CD4-positive, alpha-beta T cell treated with Interleukin-17A for 4 hours (primary cell): ENCODE measurements at places on chromosomes 2 and 18.

DNA sequence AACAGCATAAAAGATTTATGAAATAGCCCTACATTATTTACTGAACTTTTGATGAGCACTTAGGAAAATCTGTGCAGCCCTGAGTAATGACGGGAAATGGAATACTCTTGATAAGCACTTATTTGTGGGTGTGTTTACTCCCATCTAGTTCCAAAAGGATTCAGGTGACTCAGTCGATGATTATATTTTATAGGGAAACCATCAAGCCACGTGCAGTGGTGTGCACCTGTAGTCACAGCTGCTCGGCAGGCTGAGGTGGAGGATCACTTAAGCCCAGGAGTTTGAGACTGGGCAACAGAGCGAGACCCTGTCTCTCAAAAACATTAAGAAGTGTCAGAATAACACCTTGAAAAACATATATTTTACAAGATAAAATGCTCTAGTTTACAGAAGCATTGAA, 91.9 kb downstream of the CABYR start:
- no peak for DNase-seq

- no peak for DNase-seq
These were observed 19.6 kb downstream of the HNRNPA3 start for GRCh38 chr2:177232098-177232704.

GRCh38 chr2:102768253-102768652, 6.4 kb downstream of the TMEM182 start:
- DNase-seq = no peak

- DNase-seq = no peak
These were observed 218.3 kb downstream of the PTGR3 start for GRCh38 chr18:74990563-74991081.

DNA sequence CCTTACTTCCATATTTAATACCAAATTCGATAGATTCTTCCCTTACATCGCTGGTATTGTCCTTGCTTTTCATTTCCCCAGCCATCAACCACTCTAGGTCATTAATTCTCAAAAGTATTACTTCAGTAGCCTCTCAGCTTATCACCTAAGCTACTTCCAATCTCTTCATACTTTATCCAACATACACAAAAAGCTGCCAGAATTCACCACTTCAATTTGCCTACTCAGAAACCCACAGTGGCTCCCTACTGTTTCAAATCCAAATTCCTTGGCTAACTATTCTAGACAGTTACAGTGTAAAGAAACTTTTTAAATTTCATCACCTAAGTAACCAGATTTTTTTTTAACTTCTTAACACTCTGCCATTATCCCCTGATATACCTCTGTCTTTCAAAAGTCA, 4.7 kb downstream of the SLC25A12 start:
- no peak for DNase-seq

- DNase-seq = no peak
These were observed 285.1 kb downstream of the MBD5 start for GRCh38 chr2:148306027-148306426.

GRCh38 chr18:50961974-50962373, 5.9 kb upstream of the ELAC1 start:
- DNase-seq = no peak

- no peak for DNase-seq
These were observed 71.2 kb downstream of the CERKL start for GRCh38 chr2:181585732-181586131.

DNA sequence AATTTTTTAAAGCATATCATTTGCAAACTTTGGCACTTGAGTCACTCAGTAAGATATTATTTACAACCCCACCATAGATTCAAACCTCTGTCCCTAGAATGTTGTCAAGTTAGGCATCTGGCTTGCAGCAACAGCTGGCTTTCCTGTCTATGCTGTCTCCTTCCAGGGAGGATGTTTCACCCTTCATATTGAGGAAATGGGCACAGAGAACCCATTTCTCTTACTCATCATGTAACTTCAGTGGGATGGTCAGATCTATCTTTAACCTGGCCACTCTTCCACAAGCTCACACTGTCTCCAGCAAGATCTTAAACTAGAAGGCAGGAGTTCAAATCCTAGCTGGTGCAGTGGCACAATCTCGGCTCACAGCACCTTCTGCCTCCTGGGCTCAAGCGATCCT, 15.8 kb downstream of the LCT start:
- no peak for DNase-seq

GRCh38 chr18:76518123-76518859, 23.2 kb upstream of the ZNF516 start:
- peak; percentile 18 for DNase-seq

DNA sequence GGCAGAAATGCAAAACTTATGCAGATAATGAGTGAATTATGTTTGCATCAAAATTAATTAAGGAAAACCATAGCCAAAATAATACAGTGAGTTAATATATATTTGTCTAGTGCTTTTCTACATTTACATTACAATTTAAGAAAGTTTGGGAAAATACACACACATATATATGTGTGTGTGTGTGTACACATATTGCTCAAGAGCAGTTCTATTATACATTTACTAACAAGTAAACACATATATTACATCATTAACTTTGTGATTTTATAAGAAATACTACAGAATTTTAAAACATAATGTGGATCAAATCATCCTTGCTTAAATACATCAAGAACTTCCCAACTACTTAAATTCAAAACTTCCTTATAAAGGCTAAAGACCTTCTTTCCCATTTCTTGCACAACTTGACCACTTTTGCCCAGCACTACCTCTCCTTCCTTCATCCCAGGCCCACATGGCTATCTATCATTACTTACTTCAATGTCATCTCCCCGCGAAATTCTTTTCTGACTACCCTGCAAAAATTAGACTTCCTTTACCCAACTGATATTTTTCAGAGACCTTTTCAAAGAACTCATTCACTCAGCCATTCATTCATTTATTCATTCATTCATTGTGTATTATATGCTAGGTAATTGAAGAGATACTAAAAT, 68.4 kb downstream of the COL5A2 start:
- DNase-seq = no peak

- no peak for DNase-seq
These were observed 213.3 kb upstream of the CTAGE1 start for GRCh38 chr18:22630980-22631379.

DNA sequence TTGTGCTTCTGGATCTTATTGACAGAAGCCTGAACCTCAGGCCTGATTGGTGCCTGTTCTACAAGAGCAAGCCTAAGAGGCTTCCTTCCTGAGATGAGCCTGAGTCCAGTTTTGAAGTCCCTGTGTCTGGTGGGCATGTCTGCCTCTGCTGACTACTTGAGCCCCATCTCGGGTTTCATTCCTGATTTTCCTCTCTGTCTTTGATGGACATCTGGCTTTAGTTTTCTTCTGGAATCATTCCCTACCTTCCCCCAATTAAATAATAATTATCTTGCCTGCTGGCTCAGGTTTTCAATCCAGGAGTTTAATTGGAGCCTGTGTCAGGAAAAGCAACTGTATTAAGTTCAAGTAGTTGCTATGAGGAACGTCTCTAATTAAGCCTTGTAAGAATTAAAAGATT, 135.5 kb upstream of the MC4R start:
- DNase-seq = no peak

DNA sequence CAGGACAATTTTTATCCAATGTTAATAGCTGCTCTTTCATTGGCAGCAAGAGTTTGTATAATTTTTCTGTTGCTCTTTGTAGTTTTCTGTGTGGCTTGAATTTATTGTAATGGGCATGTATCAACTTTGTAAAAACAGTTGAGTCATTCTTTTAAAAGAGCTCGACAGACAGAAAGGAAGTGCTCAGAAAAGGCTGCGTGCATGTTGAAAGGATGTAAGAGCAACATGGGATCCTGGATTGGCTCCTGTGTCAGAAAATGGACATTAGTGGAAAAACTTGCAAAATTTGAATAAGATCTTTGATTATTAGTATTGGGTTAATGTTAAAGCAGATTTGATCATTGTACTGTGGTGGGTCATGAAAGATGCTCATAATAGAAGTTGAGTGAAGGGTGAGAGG, 93.3 kb upstream of the CDC42EP3 start:
- no peak for DNase-seq

DNA sequence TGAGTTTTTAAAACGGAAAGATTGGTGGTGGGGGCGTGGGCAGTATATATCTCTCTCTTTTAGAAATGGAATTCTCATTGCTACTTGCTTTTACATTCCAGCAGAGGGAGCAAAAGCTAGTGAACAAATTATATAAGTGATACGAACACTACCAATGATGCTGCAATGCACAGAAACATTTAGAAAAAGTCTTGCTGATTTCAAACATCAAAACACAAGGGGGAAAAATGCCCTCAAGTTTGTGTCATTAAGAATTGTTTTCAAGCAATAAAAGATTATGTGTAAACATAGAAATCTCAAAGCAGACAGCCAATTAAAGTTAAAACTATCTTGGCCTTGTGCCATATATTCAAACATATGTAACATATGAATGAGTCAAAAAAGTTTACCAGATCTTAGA, 296.3 kb upstream of the KCNJ3 start:
- DNase-seq = no peak

DNA sequence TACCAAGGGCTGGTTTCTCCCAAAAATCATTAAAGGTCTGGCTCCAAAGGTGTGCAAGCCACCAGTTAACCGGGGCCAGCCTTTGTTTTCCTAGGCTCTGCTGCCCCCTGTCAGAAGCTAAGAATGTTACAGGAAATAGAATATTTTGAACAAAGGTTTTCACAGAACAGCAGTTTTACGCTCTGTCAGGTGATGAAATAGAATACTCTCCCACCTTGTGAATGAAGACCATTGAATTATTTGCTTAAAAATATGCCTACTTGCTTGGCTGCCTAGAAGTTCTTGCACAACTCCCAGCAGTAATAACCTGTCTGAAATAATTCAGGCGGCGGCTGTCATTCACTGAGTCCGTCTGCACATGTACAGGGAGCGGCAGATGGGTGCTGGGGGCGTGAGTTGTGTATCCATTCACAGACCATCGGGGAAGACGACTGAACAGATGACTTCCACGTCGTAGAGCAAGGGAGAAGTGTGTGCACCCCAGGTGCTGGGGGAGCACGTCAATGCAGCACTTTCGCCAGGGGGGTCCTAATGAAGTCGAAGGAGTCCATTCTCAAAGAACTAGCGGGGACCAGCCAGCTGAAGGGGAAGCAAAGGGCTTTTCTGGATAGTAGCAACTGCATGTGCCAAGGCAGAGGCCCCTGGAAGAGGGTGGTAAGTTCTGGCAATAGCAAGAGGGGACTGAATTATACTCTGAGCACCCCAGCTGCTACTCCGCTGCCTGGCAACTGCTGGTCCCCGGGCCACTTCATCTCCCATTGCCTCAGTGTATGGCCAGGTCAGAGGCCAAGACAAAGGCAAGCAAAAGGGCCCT, 56.1 kb downstream of the SF3B1 start:
- DNase-seq = peak; percentile 75

DNA sequence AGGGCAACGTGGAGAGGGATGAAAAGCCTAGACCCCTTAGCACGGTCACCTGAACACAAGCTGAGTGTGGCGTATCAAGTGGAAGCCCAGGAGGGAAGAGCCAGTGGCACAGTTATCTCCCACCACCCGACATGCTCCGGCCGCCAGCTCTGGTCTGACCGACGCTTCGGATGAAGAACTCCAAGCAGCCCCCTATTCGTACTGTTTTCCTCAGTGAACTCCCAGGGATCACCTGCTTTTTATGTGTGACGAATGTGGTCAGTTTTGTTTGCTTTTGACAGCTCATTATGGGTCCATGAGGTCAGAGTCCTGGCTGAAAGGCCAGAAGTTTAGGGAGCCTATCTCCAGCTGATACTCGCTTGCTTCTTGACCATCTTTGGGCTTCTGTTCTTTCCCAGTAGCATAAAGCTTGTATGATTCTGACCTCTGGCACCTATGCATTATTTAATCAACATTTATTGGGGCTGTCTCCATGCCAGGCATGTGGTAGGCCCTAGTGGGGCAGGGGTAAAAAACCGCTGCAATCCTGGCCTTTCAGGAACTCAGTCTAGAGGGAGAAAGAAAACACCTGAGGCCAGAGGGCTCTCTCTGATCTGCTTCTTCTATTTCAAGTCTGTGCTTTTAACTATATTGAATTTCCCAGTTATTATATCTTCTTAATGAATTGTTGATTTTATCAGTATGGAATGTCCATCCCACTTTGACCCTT, 33.0 kb upstream of the MRPL33 start:
- no peak for DNase-seq

- DNase-seq = no peak
These were observed 778 bp downstream of the MFSD2B start for GRCh38 chr2:24010477-24011249.

DNA sequence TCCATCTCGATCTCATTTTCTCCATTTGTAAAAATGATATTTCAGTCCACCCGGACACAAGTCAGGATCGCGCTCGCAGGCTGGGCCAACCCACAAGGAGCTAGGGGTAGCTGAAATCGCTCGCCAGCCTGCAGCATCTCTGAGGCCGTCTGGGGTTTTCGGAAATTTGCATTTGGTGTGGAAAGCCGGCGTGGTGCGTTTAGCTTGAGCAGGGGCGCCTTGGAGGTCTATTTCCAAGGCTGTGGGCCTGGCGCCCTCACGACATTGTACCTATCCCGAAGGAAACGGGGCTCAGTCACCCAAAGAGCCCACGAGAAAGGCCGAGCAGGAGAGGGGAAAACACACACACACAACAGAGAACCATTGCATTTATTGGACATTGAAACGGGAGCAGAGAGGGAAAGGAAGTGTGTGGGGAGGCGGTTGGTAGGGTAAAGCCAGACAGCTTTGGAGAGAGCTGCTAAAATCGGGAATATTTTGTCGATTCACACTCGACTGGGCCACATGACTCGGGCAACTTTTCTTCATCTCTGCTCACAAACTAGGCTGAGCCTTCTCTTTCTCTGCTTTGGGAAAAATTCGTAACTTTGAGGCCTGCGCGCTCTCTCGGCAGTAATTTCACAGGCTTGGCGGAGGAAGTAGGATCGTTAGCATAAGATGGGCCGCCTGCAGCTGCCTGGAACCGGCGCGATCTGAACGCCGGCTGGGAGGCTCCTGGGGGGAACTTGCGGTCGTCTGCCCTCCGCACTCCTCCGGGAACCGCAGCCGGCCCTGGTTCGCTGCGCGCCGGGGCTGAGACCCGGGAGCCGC, 1.1 kb upstream of the HOXD8 start:
- no peak for DNase-seq

DNA sequence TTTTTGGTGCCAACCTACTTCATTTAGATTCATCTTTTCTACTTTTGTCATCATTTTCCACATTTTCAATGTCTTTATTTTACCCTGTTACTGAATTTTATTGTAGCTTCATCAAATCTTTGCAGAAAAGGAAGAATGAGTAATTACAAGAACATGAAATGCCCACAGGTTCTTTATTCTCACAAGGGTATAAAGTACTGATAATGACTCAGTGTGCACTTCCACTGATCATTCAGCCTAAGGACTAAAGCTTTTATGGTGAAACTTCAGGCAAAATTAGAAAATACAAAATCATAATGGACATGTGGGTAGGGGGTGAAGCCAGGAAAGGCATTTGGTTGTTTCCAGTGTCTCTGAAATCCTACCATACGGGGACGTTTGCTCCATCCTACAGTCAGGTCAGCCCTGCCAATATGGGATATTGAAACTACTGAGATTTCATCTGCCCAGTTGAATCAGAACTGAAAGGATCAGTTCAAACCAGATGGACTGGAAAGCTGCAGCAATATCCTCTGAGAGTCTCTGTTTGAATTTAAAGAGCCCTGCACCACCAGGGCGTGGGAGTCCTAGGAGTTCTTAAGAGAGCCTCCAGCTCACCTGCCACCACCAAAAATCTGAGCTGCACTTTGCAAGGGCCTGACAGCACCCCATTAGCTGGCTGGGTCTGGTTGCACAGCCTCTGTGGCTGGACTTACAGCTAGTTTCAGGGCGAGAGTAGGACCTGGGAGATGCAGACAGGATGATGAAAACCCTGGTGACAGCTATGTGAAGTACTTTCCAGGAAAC, 390.4 kb downstream of the CMPK2 start:
- no peak for DNase-seq

GRCh38 chr2:31642707-31643106, 62.0 kb upstream of the SRD5A2 start:
- no peak for DNase-seq
